Hypothalamus (tissue), 51 donors: ENCODE measurements at places on chromosomes 6 and 20.

GRCh38 chr20:3934624-3935023 lies 45.4 kb downstream of the PANK2 start:
- DNase-seq: no peak

- DNase-seq: no peak
Observed at GRCh38 chr6:26233649-26234420, 131.2 kb upstream of the BTN3A2 start.

DNA sequence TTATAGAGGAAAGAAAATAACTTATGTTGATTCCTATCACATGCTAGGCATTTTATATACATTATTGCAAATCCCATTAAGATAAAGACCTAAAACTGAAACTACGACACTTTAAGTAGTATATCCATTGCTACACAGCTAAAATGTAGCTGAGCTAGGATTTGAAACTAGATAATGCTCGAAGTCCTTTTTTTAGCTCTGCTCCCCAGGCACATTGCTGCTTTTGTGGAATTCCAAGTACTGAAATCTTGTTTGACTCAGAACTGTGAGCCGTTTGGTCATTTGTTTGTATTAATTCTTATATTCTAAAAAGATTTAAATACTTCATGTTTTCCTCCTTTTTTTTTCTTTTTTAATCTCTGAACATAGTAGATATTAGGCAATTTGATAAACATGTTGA lies 644.8 kb downstream of the HACE1 start:
- no peak for DNase-seq

DNA sequence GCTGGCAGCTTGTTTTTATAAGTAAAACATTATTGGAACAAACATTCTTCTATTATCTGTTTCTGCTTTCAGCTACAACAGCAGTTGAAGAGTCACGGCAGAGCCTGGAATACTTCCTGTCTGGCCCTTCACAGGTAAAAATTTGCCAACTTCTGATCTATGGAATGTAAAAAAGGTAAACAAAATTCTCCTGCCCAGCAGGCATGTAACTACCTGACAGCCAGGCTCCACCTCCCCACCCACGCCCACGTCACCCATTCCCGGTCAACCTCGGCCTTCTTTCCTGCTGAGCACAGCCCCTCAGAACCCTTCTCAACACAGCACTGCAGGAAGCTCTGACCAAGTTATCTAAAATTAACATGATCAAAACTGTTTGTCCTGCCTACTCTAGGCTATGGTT lies 166.0 kb downstream of the DLL1 start:
- no peak for DNase-seq

DNA sequence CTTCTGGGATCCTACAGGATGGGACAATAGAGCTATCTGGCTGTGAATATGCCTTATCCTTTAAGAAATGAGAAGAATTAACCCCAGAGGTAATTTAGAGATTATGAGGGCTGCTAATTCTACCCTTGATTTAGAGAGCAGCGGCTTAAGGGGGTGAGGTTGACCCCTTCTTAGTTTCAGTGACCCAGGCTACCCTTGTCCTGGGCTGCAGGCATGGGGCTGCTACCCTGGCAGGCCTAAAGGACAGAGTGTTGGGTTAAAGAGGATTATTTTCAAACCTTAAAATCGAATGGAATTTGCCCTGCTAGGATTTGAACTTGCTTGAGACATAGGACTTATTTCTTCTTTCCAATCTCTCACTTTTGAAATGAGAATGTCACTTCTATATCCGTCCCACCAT lies 1343.4 kb downstream of the HACE1 start:
- no peak for DNase-seq
